ENCODE measurements at places on chromosomes 6 and 20.

- peak; percentile 19 for DNase-seq
These were observed 24.4 kb downstream of the PLCB1 start for GRCh38 chr20:8156235-8157079.

GRCh38 chr6:167845856-167846255, 19.1 kb downstream of the AFDN start:
- no peak for DNase-seq

- DNase-seq = peak; percentile 95
These were observed 20.0 kb upstream of the NFATC2 start for GRCh38 chr20:51562332-51563173.

GRCh38 chr20:17964073-17964472, 4.5 kb downstream of the SNX5 start:
- DNase-seq = no peak

DNA sequence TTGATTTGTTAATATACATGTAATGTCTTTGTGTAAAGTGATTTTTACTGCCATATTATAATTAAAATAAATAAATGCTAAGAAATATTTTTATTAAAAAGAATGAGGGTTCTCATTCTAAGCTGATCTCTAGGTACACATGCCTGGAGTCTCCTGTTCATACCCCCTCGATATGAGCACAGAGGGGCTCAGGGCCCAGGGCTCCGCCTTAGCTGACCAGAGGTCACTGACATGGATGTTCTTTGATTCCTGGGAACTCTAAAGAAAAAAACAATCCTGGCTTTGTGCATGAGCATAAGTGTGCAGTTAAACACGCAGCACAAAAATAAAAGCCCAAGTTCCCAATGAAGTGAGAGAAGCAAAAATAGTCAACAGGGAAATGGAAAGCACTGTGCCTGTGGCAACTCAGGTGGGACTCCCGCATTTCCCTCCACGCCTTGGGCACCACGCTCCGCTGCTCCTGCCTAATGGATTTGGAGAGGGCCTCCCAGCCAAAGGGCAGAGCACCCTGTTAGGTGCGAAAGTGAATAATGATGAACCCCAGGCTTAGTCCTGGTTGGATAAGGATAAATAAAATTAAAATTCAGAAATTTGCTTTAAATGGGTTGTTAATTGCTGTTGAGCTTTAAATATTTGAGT, 33.3 kb upstream of the QKI start:
- no peak for DNase-seq

DNA sequence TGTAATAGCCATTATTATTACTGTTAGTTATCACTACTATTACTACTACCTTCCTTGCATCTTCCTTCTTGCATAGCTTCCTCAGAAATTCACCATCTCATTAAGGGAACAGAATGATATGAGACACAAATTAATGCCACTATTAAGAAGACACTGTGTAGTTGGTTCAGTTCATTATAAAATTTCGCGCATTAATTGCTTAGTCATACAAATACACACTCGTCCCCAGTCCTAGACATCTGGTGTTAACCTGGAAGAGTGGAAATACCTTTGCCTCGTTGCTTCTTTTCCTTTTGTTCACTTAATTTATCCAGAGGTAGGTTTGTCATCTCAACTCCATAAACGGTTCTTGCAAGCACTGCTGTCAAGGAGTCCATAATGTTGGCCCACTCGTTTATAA, 107.5 kb downstream of the RALGAPA2 start:
- no peak for DNase-seq

DNA sequence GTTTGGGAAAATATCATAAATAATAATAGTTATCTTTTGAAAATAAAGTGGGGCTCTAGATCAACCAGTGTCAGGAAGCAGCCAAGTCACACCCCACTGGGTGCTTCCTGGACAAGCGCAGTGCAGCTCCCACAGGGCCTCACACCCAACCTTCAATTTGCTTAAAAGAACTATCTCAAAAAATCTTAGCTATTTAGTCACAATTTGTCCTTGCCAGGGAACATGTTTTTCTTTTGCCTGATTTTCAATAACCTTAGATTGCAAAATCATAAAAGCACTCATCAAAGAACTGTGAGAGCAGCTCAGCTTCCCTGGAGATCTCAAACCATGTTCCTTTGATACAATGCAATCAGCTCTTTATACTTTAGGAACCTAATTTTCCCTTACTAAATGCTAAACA, 1.6 kb upstream of the NCOA7 start:
- DNase-seq = no peak

DNA sequence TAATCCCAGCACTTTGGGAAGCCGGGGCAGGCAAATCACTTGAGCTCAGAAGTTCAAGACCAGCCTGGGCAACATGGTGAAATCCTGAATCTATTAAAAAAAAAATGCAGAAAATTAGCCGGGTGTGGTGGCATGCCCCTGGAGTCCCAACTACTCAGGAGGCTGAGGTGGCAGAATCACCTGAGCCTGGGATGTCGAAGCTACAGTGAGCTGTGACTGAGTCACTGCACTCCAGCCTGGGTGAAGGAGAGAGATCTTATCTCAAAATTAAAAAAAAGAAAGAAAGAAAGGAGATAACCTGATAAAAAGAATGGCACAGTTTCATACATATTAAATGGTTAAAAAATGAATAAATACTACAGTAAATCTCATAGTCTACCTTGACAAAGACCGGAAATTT, 123.6 kb upstream of the TNFAIP3 start:
- no peak for DNase-seq

DNA sequence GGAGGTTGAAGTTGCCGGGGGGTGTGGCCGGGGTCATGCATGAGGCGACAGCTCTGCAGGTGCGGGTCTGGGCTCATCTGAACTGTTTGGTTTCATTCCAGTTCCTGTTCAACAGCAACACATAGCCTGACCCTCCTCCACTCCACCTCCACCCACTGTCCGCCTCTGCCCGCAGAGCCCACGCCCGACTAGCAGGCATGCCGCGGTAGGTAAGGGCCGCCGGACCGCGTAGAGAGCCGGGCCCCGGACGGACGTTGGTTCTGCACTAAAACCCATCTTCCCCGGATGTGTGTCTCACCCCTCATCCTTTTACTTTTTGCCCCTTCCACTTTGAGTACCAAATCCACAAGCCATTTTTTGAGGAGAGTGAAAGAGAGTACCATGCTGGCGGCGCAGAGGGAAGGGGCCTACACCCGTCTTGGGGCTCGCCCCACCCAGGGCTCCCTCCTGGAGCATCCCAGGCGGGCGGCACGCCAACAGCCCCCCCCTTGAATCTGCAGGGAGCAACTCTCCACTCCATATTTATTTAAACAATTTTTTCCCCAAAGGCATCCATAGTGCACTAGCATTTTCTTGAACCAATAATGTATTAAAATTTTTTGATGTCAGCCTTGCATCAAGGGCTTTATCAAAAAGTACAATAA, 72.5 kb downstream of the PTPN1 start:
- DNase-seq = no peak

- peak; percentile 83 for DNase-seq
These were observed 302.0 kb downstream of the ALDH8A1 start for GRCh38 chr6:134647861-134648260.

DNA sequence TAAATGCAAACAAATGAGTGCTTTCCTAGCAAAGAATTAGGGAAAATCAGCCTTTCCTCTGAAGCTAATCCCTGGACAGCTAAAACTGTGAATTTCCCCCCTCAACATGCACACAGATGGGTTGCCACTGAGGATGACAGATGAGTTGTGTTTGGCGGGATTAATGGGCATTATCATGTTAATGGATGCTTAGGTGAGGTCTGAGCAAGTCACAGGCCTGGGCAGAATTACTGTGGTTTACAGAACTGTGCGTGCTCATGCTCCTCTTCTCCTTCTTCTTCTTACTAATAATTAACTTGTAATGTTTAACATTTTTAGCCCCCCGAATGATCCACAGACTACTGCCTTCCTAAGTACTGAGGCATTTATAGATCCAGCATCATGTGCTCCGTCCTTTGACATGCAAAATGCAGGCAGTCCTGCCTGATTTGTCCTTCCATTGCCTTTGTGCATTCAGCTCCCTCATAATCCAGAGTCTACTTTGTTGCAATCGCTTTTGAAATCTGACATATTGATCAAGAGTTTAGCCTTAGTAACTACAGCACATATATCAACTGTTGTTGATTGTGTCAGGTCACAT, 753.4 kb upstream of the MMS22L start:
- DNase-seq = no peak

DNA sequence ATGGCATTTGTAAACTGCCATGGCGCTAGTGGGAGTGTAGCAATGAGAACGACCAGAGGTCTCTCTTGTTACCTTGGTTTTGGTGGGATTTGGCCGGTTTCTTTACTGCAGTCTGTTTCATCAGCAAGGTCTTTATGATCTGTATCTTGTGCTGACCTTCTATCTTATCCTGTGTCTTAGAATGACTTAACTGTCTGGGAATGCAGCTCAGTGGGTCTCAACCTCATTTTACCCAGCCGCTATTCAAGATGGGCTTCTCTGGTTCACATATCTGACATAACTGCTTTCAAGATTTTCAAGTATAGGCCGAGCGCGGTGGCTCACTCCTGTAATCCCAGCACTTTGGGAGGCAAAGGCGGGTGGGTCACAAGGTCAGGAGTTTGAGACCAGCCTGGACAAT, 1.9 kb upstream of the SFT2D1 start:
- DNase-seq = peak; percentile 56

DNA sequence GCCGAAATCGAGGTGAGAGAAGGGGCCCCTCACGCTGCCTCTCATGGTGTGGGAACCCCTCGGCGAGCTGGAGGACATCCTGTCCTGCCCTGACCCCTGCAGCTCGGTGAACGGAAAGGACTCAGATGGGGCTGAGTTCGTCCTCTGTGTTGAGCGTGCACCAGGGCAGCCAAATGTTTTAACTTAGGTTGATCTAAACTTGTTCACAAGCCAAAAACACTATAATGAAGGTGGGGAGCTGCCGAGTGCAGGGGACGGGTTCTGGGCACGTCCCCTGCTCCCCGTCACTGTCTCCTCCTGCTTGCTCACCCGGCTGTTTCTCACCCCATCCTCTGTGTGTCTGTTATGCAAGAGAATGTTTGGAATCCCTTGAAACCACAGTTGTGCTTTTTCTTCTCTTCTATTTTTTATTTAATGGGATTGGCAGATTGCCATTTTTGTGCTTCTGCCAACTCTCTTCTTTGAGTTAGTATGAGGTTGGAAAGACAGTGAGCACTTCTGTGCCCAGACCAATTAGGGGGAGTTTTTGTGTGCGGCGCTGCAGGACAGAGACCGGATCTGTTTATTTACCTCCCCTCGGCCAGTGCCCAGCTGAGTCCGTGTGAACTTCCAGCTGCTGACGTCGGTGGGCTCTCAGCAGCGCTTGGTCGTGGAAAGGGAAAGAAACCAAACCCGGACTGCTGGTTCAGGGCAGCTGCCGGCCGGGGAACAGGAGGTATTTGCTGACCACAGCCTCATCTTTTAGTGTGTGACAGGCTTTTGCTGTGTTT, 158.1 kb downstream of the DTNBP1 start:
- peak; percentile 97 for DNase-seq

GRCh38 chr6:129473546-129473945, 236.4 kb downstream of the ARHGAP18 start:
- DNase-seq = no peak

GRCh38 chr6:140183881-140184280, 809.4 kb upstream of the CITED2 start:
- peak; percentile 91 for DNase-seq

DNA sequence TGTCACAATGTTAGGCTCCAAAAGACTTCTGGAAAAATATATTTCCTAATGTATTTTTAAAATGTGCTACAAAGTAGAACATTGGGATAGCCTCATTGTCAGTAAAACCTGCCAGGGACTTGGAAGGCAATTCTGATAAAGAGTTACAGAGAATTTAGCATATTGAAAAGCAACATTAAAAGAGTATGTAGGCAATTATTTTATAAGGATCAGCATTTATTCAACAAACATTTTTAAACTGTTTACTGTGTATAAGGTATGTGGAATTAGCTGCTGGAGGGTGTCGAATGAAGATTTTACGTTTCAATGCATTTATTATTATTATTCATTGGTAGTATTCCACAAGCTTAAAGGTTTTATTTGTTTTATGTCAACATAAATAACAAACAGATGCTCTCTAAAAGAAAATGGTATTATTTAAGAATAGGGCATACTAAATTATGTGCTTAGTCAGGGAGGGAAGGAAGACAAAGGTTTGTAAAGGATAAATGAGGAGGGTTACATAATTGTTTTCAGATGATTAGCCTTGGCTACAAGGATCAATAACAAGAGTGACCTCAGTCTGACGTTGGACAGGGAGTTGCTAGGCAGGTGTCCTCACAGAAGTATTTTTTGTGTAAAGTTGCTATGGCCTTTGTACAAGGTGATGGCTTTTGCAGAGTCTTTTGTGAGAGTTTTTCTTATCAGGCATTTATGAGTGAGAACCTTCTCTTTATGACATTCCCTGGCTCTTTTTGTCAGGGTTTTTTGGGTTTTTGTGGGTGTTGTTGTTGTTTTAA, 313.4 kb upstream of the PLCB4 start:
- no peak for DNase-seq

- peak; percentile 71 for DNase-seq
These were observed at the start of gene MAVS for GRCh38 chr20:3846740-3847428. Gene MAVS (plus strand): TSS chr20:3846834. CDS start chr20:3854625, 7,791 bp downstream.

GRCh38 chr6:168121303-168121665, 42.3 kb upstream of the FRMD1 start:
- DNase-seq = no peak

- DNase-seq = peak; percentile 88
These were observed at the start of gene QKI for GRCh38 chr6:163414117-163414945. Gene QKI (plus strand): TSS chr6:163414718. CDS start chr6:163415194, 476 bp downstream.

DNA sequence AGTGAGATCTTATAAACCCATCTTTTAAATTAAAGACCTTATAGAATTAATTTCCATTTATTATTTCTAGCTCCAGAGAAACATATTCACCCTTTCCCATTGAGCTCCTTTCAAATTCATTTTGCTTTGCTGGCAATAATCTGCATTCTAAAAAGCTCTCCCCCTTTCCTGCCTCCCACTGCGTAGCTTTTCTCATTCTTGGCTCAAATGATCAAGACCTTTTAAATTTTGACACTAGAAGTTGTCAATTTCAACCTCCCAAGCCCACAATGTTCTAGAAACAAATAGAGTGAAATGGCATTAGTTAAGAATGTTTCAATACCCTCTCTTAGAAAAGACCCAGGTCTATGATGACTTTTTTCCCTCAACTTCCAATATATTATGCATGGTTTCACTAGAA, 186.9 kb downstream of the AKAP7 start:
- DNase-seq = no peak

DNA sequence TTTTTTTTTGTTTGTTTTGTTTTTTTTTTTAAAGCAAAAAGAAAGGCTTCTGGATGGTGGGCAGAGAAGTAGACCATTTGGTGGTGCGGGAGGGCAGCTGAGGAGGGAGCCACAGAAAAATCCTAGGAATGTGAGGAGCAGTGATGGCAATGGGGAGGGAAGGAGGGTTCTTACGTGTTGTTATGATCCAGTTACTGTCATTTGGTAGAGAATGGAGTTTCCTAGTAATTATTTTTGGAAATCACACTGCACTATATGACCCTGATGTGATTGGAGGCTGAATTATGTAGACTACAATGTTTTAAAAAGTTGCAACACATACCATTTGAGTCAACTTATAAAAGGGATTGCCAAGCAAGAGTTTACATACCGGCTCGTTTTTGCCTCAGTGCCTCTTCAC, 22.1 kb downstream of the ADGRF5 start:
- DNase-seq = no peak
